ENCODE measurements at places on chromosomes 11 and 22. TPM values are rescaled to one million over a fixed set of nuclear protein-coding genes. Genes with fewer than 3 reads are reported as not detected.

GGTLC2 gene
- polyA plus RNA-seq = not detected

- DNase-seq = no peak
Observed at GRCh38 chr11:2328021-2328420, 26.2 kb downstream of the TSPAN32 start.

GRCh38 chr11:70519117-70519516 lies 120.8 kb downstream of the CTTN start:
- DNase-seq = no peak

GRCh38 chr11:62856333-62856895 lies 17.0 kb upstream of the WDR74 start:
- no peak for DNase-seq

DNA sequence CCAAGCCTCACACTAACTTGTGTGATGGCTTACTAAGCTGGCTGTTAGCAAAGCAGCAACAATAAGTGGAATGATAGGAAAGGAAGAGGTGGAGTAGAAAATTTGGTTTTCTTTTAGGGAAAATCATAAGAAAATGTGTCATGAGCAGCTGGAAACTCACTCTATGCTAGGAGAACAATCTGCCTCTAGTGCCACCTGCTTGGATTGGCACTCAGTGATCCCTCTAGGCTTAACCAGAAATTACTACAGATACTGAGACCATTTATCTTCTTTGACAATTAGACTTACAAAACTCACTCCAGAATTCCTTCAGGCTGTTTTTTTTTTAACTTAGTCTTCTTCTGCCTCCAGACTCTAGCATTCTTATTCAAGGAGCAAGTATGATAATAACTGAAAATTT lies 117.3 kb downstream of the CD44 start:
- DNase-seq = no peak

CNGA4 gene
- polyA plus RNA-seq = 0.26 TPM

GLYAT gene
- not detected for polyA plus RNA-seq

Data from muscle of leg (tissue), 16 donors.